Hindlimb muscle (tissue), 1 donor: ENCODE measurements at places on chromosomes 16 and 17.
A peak's percentile ranks its signal among the peaks of the same experiment; 100 is the strongest.

- DNase-seq, result no peak
Measured at GRCh38 chr17:61130330-61130729, 269.3 kb upstream of the TBX2 start.

GRCh38 chr17:27306276-27306835, 12.4 kb downstream of the WSB1 start:
- DNase-seq, result no peak

DNA sequence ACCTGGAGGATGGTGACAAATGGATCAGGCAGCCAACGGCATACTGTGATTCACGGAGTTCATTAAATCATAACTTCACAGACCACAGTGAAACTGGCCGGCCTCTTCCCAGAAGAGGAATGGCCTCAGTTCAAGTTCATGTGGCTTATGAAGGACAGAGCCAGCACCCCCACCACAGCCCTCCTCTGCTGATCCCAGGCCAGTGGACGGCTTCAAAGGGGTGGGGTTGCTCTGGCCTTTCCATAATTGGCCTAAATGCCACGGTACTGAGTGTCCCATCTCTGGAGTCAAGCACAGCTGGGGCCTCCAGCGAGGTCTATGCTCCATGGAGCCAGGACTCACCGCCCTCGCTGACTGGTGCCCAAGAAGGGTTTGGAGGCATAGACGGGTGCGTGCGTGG, 21.4 kb downstream of the GALNS start:
- DNase-seq, result no peak

DNA sequence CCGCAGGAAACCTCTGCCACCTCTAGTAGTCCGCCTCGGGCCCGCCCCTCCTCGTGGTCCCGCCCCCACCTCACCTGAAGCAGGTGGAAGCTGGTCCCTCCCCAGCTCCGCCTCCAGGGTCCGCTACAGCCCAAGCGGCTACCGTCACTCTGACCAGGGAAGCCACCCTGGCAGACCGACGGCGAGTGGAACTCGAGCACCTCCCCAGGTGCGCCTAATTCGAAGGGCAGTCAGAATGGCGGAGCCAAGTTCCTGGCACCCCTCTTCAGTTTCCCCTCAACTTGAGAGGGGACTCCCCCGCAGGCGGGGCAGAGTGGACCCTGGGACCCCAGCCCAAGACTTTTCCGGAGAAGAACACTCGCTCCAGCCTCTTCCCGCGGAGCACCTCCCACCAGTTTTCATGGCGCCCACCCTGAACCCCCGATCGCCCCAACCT, 507 bp downstream of the FHOD1 start:
- DNase-seq, result no peak

- no peak for DNase-seq
Measured at GRCh38 chr16:46788891-46789474, 40.8 kb upstream of the MYLK3 start.

GRCh38 chr16:87438611-87438985, 46.5 kb downstream of the MAP1LC3B start:
- no peak for DNase-seq

- DNase-seq, result no peak
Measured at GRCh38 chr17:50100480-50100883, 5.3 kb downstream of the PDK2 start.

- peak; percentile 23 for DNase-seq
Measured at GRCh38 chr17:40615068-40615840, 32.4 kb downstream of the SMARCE1 start.

DNA sequence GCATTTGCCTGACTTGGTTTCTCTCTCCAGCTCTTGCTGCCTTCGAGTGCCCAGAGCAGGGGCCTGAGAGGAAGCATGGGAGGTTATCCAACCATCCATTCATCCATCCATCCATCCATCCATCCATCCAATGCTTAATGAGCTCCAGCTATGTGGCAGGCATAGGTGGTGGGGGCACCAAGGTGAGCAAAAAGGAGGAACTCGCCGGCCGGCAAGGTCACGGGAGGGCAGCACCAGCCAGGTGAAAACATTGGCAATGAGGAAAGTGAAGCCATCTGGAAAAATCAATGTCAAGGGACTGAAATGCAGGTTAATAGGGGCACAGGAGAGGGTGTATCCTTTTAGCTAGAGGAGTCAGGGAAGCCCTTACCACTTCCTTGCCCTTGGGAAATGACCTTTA, 18.2 kb upstream of the DOK4 start:
- no peak for DNase-seq

DNA sequence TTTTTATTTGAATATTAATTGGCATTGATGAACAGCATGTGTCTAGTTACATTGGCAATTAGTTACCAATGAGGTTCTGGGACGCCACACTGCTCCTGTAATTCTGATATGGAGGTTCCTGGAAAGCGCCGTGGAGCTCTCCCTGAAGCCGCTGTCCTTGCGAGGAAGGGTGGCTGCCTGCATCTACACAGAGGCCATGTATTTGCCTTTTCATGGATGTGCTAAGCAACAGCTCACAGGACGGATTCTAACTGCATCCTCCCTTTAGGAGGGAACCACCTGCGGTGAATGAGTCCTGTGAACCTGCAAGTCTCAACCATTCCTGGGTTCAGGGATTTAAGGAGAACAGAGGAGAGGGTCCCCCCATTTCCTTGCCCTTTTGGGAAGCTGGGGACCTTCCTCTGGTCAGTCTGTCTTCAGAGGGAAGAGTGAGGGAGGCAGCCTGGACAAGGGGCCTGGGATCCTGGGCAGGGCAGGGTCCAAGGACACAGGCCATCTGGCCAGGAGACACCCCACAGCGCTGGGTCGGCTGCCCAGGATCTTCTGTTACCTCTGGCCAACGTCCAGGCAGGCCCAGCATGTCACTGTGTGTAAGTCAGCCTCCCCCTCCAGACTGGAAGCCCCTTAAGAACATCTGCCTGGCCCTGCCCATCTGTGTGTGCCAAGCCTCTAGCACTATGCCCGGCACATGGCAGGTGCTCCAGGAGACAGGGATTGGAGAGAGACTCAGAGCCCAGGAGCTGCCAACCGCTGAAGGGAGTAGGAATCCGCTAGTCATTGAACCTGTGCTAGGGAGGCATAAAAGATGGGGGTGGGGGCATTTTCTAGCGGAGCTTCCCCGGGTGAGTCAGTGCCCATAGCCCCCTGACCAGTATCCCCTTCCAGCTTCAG, 314.1 kb upstream of the TNRC6C start:
- no peak for DNase-seq

GRCh38 chr17:57988301-57989250, 522 bp upstream of the VEZF1 start:
- peak; percentile 82 for DNase-seq

DNA sequence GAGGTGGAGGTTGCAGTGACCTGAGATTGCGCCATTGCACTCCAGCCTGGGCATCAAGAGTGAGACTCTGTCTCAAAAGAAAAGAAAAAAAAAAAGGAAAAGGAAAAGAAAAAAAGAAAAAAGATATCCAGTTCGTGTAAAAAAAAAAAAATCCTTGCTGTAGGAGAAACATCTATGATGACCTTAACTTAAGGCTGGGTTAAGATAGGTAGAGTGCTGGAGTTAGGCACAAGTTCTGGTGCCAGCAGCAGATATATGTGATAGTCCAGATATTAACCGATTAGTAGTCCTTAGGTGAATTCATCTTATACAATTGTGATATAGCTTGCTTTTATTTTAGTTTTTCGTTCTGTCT, 17.2 kb downstream of the PSMD11 start:
- no peak for DNase-seq

GRCh38 chr17:8109661-8110455, 8.5 kb downstream of the ALOXE3 start:
- DNase-seq, result peak; percentile 20

DNA sequence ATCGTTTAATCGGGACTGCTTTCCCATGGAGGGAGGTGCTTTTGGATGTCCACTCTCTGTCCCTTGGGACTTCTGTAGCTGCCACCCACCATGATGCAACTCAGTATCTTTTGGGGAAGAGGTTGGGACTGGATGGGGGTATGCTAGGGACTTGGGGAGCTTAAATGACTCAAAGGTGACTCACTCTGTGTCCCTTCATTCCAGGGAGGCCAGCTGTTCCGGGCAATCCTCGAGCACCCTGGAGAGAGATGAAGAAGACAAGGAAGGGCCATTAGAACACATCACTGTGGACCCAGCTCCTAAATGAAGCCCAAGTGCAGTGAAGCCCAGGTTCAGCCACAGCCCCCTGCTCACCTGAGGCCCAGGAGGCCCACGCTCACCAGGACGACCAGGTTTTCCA, 4.6 kb downstream of the COL1A1 start:
- DNase-seq, result no peak

- no peak for DNase-seq
Measured at GRCh38 chr16:57823836-57824235, 21.5 kb upstream of the KIFC3 start.

DNA sequence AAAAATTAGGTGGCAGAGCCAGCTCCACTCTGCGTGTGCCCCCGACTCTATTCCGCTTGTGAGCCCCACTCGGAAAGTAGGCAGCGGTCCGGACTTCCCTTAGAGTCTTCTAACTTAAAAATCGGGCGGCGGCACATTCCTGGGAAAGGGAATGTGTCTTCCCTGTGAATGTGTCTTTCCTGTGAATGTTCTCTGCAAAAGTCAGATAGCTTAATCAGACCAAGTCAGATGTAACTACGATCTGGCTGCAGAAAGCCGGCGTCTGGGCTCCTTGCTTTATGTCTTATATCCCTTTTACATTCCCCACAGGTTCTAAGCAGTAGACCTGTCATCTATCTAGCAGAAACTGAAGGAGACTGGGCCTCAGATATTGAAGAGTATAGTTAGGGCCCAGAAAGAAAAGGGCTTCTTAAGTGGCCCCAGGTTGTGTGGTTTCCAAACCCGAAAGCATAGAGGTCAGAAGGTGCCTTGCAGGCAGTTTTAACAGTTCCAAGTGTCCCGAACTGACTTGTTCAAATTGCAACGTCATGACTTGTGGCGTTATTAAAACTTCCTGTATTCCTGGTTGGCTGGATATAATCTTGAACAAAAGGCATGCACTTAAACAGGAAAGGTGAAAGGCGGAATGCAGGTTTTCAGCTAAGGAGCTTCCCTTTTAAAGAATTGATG, 601 bp downstream of the PHKB start:
- DNase-seq, result peak; percentile 21

GRCh38 chr16:73459586-73459985, 411.7 kb upstream of the ZFHX3 start:
- no peak for DNase-seq

DNA sequence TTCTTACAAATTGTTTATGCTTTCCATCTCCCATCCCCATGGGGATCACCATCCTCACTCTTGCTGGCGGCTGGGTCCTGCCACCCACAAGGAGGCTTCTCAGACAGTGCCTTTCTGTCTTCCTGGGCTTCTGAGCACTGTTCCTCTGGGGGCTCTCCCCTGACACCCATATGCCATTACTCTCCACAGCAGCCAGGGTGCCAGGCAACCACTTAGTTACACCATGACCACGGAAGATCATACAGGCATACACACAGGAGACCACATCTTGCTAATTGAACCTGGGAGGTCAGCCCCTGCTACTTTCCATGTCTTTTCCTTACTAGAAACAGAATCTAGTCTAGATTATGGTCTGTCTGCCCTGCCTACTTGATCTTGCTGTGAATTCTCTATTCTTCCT, 27.7 kb upstream of the HS3ST2 start:
- DNase-seq, result no peak

DNA sequence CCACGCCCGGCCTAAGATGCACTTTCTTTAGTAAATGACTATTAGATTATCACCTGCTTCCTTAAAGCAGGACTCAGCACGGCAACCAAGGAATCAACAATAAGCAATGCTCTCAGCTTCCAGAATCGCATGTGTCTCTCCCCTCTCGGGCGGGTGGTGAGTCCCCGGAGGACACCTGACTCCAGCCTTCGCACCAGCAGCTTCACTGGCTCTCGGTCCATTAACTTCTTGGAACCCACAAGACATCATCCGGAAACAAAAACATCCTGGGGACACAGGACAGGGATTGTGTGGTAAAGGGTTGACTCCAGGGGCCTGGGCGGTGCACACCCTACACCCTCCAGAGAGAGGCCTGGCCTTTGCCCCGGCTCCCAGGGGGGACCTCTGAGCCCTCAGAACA, 22.7 kb downstream of the UTS2R start:
- no peak for DNase-seq

DNA sequence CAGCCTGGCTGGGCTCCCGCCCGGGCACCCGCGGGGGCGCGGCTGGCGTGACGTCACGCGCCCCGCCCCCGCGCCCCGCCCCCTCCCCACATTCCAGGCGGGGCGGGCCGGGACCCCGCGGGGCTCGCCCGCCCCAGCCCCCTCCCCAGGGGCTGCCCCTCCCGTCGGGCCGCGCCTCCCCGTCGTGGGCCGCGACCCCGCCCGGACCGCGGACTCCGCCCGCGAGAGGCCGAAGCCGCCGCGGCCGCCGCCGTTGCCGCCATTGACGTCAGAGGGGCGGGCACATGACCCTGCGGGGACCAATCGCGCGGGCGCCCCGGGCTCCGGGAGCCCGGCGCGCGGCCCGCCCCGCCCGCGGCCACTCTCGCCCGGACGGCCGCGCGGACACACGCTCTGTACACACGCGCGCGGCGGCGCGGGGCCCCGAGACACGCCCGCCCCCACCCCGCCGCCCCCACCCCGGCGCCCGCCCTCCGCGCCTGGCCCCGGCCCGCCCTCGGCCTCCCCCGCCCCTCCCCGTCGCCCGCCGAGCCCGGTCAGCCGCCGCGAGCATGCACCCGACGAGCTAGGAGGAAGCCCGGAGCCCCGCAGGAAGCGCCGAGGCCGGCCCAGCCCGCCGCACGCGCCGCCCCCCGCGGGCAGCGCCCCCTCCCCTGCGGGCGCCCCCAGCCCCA, at the start of gene CMIP:
CMIP (plus strand) TSS at position 361 of the 674 bp plus-strand sequence.
- DNase-seq, result peak; percentile 89

DNA sequence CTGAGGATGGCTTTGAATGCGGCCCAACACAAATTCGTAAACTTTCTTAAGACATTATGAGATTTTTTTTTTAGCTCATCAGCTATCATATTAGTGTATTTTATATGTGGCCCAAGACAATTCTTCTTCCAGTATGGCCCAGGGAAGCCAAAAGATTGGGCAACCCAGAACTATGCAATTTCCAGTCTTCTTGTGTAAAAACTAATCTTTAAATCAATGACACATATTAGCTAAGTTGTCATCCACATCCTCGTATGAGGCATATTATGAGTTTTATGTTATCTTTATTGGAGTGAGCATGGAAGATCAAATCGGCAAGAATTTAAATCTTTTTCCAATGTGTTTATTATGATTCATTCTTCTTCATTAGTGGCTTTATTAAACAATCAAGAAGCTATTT, 198.6 kb upstream of the HSBP1 start:
- no peak for DNase-seq

DNA sequence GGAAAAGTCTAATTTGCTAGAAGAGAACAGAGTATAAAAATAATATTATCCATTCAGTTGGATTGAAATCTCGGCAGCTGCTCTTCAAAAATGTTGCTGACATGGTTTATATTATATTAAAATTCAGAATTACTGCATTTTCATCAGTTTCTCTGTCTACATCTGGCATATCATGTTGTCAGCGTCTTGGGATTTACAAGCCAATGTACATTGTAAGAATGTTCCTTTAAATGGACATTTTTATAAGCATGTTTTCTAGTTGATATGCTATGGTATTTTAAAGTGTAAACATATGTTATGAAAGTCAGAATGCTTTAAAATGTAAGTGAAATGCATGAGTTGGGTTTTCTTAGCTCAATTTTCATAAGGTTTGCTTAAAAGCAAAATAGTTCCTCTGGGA, 528.1 kb upstream of the CDH8 start:
- no peak for DNase-seq

- no peak for DNase-seq
Measured at GRCh38 chr17:68314916-68315535, 23.7 kb downstream of the ARSG start.

- no peak for DNase-seq
Measured at GRCh38 chr17:40014375-40014980, 762 bp upstream of the CSF3 start.
